IMR-90 (cell line): ENCODE measurements at places on chromosomes 16 and 17. TPM values are rescaled to one million over a fixed set of nuclear protein-coding genes. Genes with fewer than 3 reads are reported as not detected.

GRCh38 chr16:80527297-80527696, 13.5 kb upstream of the DYNLRB2 start:
- no peaks in the 10 kb centered on the region for H3K4me1 ChIP-seq
- H3K4me3 ChIP-seq: no peak overlapping the region
- H3K27me3 ChIP-seq: no peaks in the 10 kb centered on the region
- H3K36me3 ChIP-seq: no peaks in the 10 kb centered on the region

DNA sequence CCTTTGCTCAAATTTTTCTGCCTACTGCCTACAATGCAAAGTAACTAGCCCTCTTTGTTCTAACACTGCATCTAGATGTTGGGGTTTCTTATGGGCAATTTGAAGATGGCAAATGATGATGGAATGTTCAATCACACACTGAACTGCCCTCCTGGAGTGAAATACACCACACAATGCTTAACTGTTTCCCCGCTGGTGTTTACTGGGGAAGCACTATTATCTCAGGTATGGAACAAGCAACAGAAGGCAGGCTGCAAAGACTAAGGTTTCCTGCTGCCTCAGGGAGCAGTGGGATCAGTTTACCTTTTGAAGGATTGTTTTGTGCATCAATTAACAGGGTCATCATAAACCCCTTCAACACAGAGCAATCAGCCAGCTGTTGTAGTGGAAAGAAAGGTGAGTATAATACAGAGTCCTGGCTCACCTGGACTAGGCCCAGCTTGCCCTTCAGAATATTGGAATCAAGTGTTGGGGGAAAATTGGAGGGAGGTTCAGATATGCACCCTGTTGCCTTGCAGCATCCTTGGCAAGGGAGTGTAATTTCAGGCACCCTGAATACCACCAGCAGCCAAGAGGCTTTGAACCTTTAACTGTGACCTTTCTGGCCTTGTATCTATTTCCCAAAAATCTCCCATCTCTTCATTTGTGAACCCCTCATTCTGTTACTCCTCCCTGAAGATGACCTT, 105.4 kb upstream of the CDH11 start:
- no peak for DNase-seq
- H3K27ac ChIP-seq: no peak overlapping the region
- no peaks in the 10 kb centered on the region for H3K36me3 ChIP-seq
- peaks cover 4% of the 10 kb centered on the region for H3K4me1 ChIP-seq
- no peaks in the 10 kb centered on the region for H3K27me3 ChIP-seq
- H3K4me3 ChIP-seq: no peak overlapping the region

GRCh38 chr16:89602273-89602951, 11.0 kb upstream of the DPEP1 start:
- peaks cover 12% of the 10 kb centered on the region for H3K4me1 ChIP-seq
- H3K4me3 ChIP-seq: no peak overlapping the region
- H3K36me3 ChIP-seq: no peaks in the 10 kb centered on the region
- peaks cover 4% of the 10 kb centered on the region; the same call in 1 of the 2 replicates for H3K27me3 ChIP-seq
- peak; percentile 91 for DNase-seq

The SHISA9 gene
- under 0.01 TPM in 2 replicates for total RNA-seq

DNA sequence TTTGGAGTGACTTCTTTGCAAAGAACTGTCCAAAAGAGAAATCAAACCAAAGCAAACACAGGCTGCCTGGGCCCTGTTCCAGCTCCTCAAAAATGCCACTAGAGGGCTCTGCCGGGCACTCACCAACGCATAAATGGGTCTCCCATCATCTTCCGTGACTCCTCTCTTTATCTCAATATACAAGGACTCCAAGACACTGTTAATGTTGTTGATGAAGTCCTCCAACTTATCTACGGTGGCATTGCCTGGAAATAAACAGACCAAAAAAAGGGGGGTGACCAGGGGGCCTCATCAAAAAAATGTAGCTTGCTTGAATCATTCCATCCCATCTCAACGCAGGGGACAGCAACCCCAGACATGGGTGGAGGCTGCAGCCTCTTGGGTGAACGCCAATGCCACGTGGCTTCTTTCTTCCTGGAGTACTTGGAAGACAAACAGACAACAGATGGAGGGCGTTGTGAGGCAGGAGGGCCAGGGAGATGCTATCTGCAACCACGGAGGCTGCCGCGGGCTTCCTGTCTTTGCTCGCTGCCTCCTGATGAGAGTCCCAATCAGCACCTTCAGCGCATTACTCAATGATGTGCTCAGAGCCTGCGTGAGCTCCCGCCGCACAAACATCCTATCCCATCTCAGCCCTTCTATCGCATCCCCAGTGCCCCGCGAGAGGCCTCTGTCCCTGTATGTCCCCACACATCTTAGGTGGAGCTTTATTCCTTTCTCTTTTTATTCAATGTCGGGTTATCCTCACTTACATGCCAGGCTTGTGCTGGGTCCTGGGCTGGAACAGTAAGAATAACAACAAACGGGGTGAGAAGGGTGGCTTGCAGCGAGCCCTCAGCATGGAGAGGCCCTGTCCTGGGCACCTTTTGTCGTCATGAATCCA, 32.0 kb downstream of the KDM8 start:
- peaks cover 18% of the 10 kb centered on the region for H3K4me1 ChIP-seq
- H3K36me3 ChIP-seq: peaks cover 20% of the 10 kb centered on the region
- no peak overlapping the region for H3K4me3 ChIP-seq
- peak; percentile 85 for DNase-seq

The CDH13 gene
- total RNA-seq: 45.8 and 74.7 TPM in 2 replicates

GRCh38 chr17:50263331-50264262, 10.7 kb upstream of the TMEM92 start:
- H3K27ac ChIP-seq: no peak overlapping the region; the same call in 1 of the 2 replicates
- H3K4me3 ChIP-seq: no peak overlapping the region
- DNase-seq: no peak
- peaks cover 53% of the 10 kb centered on the region for H3K4me1 ChIP-seq
- no peaks in the 10 kb centered on the region for H3K27me3 ChIP-seq
- no peaks in the 10 kb centered on the region for H3K36me3 ChIP-seq

DNA sequence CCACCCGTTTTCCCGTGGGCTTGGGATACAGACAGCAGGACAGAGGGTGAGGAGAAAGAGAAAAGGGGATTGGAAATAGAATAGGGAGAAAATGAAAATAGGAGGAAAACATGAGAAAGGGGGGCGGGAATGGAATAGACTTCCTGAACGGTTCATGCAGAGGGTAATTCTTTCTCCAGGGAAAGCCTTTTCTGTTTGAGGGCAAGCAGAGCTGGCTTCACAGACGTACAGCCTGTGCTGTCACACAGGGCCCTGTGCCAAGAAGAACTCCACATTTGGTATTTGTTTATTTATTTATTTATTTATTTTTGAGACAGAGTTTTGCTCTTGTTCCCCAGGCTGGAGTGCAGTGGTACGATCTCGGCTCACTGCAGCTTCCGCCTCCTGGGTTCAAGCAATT, 12.0 kb downstream of the MILR1 start:
- no peak for DNase-seq
- H3K27ac ChIP-seq: no peak overlapping the region

- DNase-seq: peak; percentile 68
- no peaks in the 10 kb centered on the region; the same call in 1 of the 2 replicates for H3K27me3 ChIP-seq
- peak overlapping the region; percentile 13; the same call in 1 of the 2 replicates for H3K4me3 ChIP-seq
- no peaks in the 10 kb centered on the region for H3K36me3 ChIP-seq
- peaks cover 6% of the 10 kb centered on the region; the same call in 1 of the 2 replicates for H3K4me1 ChIP-seq
- no peak overlapping the region for H3K27ac ChIP-seq
These were observed 183.0 kb downstream of the FOXL1 start for GRCh38 chr16:86761111-86762031.

DNA sequence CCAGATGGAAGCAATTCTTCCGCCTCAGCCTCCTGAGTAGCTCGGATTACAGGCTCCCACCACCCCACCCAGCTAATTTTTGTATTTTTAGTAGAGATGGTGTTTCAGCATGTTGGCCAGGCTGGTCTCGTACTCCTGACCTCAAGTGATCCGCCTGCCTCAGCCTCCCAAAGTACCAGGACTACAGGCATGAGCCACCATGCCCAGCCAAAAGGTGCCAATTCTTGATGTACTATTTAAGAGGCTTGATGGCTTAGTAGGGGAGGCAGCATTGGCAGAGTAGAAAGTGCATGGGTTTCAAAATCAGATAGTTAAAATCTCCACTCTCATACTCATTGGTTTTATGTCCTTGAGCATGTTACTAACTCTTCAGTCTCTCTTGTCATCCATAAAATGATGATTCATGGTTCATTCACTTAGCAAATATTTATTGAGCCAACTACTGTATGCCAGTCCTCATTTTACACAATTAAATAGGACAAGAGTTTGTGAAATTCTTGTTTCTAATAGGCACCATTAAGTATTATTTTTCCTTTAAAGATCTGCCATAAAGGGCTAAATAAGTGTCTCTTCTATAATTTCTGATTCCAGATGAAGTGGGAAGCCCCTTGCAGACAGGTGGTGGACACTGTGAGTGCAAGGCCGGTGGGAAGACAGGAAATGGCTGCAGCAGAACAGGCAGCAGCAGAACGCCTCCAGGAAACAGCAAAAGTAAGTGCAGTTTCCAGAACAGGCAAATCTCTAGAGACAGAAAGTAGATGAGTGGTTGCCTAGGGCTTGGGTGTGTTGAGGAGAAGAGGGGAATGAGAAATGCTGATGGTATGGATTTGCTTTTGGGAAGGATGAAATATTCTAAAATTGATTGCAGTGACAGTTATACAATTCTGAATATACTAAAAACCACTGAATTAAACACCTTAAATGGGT, 8.2 kb upstream of the RPL27 start:
- peak overlapping the region; percentile 26; the same call in 1 of the 2 replicates for H3K27ac ChIP-seq
- H3K27me3 ChIP-seq: no peaks in the 10 kb centered on the region
- H3K4me1 ChIP-seq: no peaks in the 10 kb centered on the region; the same call in 1 of the 2 replicates
- peaks cover 42% of the 10 kb centered on the region for H3K36me3 ChIP-seq
- DNase-seq: peak; percentile 26
